NCI-H460 (cell line): ENCODE measurements at places on chromosomes 4 and X.
A peak's percentile ranks its signal among the peaks of the same experiment; 100 is the strongest.

- no peak for DNase-seq
Measured at GRCh38 chrX:103730147-103730795, 19.6 kb downstream of the TMEM31 start.

DNA sequence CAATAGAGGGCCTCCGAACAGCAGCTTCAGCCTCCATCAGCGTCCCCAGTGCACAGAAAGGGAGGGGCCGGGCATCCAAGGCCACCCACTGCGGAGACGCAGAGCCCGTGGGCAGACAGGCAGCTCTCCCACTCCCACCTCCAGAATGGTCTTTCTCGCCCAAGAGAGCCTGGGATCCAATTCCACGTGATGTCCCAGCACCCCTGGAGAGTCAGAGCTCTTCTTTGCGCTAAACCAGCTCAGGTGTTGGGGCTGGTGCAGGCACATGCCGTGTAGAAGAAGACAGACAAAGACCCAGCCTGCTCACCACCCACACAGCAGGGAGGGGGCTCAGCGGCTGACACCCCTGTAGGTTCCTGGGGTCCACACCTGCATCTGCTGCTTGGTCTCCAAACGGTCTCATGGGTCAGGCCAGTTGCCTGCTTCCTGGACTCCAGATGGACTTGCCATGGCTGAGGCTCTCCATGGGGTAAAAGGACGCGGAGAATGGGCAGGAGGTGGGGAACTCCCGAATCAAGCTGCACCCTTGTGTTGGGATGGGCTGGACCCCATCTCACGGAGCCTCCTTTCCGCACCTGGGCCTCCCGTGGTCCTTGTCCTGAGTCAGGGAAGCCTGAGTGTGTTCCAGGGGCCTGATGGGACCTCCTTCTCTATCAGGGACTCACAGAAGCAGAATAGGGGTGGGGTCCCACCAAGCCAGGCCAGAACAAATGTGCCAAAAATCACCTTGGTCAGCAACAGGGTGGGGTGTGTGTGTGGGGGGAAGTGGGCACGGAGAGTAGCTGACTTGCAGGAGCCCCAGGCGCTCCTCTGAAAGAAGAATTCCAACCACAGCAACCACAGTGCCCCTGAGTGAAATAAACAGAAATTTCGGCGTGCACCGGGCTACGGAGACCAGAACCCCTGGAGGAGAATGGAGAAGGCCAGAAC is 11.6 kb upstream of the ASMTL start:
- no peak for DNase-seq

DNA sequence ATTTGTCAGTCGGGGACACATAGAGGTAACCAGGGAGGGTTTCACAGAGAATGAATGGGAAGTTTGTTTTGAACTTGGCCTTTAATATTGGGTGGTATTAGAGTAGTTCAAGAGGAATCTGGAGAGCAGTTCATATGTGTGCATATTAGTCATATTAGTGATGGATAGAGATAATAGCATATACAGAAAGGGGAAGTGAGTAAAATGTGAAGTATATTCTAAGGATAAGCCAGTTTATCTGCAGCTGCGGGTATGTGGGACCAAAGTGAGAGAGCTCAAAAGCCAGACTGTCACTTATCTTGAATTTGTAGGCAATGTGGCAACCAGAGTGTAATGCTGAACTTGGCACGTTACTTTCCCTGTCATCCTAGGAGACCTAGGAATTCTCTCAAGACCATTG is 169.9 kb downstream of the AFF2 start:
- DNase-seq = no peak

- DNase-seq = no peak
Measured at GRCh38 chr4:113446019-113446418, 315.5 kb downstream of the CAMK2D start.

DNA sequence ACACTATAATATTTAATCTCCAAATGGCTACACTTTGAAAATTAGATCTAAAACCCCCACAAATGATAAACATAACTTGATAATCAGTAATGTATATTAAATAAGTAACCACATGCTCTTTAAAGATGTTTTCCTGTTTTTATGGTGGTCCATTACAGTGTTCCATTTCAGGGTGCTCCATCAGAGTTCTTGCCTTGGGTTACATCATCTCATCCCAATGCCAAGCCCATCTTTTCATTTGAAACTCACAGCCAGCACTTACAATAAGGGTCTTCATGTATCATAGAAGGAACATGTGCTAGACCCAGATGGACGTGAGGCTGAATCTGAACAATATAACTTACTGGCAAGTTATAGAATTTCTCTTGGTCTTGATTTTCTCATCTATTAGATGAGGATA is 10.5 kb upstream of the PAQR3 start:
- DNase-seq = no peak

DNA sequence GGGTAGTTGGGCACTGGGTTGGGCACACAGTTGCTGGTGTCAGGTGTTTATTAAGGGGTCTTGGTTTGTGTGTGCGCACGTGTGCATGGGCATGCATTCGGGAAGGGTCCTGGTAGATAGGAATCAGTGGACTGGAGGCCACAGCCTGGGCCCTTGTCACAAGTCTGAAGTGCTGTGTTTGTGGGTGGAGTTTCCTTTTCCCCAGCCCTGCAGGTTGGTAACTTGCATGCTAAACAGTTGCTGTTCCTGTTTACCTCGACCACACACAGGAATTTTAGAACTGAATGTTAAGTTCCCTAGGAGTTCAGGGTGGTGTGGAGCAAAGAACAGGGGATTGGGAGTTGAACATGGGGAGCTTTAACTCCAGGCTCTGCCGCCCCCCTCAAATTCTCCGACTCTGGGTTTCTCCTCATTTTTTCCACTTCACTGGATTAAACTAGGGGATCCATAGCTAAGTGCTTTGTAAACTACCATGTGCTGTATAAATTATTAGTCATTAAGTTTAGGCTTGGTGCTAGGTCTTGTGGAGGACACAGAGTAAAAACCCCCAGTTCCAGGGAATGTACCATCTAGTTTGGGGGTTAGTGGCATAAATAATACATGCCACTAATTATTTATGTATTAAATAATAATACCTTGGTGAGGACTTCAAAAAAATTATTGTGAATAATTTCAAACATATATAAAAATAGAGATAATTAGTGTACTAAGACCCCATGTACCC is 49.0 kb downstream of the STARD8 start:
- DNase-seq = no peak

DNA sequence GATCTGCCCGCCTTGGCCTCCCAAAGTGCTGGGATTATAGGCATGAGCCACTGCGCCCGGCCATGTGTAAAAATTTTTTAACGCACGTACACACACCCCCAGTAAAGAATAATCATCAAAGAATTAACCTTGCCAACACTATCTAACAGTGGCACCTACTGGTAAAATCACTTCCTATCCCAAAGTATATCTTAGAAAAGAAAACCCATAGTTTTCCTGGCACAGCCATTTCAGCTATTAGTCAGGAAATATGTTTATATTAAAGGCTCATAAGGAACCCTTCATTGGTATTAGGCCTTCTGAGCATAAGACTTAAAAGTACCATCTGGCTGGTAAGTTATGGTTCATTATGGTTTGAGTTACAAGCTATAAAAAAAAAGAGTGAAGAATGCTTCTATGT is 14.1 kb downstream of the S100G start:
- no peak for DNase-seq

- no peak for DNase-seq
Measured at GRCh38 chr4:37567836-37568235, 118.3 kb downstream of the RELL1 start.

DNA sequence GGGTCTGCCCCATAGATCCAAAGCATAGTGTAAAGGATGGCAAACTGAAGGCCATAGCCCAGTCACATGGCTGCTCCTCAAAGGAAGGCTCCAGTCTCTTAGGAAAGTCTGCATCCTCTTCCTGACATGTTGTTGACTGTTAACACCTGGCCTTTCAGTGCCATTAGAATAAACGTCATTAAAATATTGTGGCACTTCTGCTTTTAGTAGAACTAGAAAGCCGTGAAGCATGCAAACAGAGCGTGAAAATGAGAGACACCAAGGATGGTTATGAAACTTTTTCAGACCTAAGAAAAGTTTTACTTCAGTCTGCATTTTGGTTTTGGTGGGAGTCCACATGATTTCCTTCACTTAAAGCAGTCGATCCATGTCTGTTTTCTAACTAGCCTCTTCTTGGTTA is 41.1 kb upstream of the AFF2 start:
- DNase-seq = no peak

DNA sequence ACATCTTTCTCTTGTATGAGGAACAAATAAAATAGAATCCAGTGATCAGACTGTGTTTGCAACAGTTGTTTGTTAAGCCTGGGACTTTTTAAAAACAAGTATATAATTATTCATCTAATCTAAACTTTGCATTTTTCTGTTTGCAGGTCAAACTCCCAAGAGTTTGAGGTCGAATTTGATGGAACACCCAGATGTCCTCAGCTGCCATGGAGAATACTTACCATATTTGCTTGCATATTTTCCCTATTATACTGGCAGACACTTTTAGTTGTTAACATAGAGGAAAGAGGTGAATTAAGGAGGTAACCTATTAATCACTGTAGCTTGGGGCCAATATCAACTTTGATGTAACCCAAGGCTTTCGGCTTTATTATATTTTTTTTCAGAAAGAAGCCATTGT is 401.5 kb upstream of the DIPK2B start:
- DNase-seq = no peak

- no peak for DNase-seq
Measured at GRCh38 chr4:173074501-173074946, 94.1 kb upstream of the GALNT7 start.

DNA sequence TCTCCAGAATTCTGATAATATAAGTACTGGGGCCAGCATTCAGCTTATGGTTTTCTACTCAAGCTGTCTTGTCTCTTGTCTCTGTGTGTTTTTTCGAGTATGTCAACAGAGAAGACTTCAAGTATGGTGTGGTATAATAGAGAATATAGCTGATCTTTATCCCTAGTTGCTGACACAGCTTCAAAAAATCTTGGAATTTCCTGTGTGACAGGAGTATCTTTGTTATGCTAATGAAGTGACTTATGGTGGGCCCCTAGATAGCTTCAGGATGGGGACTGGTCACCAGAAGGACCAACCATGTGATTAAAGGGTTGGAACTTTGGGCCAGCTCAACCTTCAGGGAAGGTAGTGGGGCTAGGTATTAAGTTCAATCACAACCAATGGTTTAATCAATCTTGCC is 2.9 kb downstream of the GPRASP3 start:
- DNase-seq = no peak

- no peak for DNase-seq
Measured at GRCh38 chrX:16924631-16925480, 21.6 kb upstream of the REPS2 start.

DNA sequence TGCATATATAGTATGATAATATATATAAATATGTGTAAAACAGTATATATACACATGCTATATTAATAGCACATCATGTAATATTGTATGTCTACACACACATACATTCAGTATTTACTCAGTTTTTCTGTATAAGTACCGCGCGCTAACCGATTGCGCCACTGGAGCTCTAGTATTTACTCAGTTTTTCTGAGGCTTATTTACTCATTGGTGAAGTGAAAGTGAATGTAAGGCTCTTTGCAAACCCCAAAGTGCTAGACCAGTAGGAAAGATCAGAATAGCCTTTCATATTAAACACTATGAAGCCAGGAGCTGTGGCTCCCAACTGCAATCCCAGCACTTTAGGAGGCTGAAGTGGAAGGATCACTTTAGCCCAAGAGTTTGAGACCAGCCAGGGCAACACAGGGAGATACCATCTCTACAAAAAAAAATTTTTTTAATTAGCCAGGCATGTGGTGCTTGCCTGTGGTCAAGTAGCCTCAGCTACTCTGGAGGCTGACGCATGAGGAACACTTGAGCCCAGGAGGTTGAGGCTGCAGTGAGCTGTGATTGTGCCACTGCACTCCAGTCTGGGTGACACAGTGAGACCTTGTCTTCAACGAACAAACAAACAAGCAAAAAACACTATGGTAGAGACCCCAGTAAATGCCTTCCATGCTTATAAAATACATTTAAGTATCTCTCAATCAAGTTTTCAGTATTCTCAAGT is 125.8 kb downstream of the KIT start:
- DNase-seq = no peak

DNA sequence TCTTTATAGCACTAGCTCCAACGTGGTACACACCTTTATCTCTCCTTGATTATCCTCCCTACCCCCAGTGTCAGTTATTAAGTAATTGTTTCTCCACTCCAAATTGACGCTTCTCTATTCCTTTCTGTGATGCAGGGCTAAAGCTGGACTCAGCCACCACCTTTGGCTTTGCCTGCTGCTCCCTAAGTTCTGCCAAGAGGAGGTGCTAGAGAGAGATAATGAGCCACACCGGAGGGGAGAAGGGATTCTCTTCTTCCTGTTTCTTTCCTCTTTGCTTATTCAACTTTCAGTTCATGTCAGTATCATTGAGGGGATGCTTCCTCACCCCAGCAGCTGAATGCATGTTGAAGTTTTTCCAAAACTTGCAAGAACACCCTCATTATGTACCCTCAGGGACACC is 176.5 kb downstream of the GBA3 start:
- DNase-seq = peak; percentile 3

- DNase-seq = peak; percentile 91
Measured at GRCh38 chr4:100093091-100093866, 97.0 kb downstream of the DDIT4L start.
